ENCODE measurements at places on chromosomes 3 and 15.
A peak's percentile ranks its signal among the peaks of the same experiment; 100 is the strongest.

GRCh38 chr3:126267169-126267975, 87.0 kb upstream of the ALDH1L1 start:
- peak; percentile 23 for DNase-seq

DNA sequence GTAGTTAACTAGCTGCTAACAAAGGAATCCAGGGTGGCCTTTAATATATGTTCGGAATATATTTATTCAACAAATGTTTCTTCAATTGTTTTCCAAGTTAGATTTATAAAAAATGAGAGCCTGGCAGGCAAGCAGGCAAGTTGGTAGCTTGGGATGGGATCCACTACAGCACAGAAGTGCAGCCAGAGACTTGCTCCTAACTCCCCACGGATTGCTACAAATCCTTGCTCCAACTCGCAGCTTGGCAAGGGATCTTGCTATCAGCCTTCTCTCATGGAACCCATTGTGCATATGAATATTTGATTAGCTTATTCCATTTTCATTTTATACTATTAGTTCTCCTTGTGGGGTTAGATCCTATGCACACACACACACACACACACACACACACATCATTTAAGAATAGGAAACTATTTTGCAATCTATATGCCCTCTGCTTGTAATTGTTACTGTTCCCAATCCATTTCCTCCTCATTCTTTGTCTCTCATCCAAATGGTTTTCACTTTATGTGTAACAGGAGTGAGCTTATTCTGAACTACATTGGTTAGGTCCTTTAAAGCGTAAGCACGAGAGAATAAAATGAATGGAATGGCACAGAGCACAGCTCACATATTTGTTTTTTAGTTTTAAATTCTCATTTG, 505.6 kb downstream of the LPP start:
- DNase-seq, result no peak

GRCh38 chr3:81740731-81741130, 20.7 kb downstream of the GBE1 start:
- DNase-seq, result no peak

- no peak for DNase-seq
Observed at GRCh38 chr3:89685731-89686130, 578.3 kb downstream of the EPHA3 start.

GRCh38 chr3:45664578-45664977, 24.6 kb upstream of the SACM1L start:
- no peak for DNase-seq

- no peak for DNase-seq
Observed at GRCh38 chr3:117728226-117728625, 1018.6 kb downstream of the TUSC7 start.

GRCh38 chr15:41183581-41183980, 47.0 kb downstream of the EXD1 start:
- no peak for DNase-seq

DNA sequence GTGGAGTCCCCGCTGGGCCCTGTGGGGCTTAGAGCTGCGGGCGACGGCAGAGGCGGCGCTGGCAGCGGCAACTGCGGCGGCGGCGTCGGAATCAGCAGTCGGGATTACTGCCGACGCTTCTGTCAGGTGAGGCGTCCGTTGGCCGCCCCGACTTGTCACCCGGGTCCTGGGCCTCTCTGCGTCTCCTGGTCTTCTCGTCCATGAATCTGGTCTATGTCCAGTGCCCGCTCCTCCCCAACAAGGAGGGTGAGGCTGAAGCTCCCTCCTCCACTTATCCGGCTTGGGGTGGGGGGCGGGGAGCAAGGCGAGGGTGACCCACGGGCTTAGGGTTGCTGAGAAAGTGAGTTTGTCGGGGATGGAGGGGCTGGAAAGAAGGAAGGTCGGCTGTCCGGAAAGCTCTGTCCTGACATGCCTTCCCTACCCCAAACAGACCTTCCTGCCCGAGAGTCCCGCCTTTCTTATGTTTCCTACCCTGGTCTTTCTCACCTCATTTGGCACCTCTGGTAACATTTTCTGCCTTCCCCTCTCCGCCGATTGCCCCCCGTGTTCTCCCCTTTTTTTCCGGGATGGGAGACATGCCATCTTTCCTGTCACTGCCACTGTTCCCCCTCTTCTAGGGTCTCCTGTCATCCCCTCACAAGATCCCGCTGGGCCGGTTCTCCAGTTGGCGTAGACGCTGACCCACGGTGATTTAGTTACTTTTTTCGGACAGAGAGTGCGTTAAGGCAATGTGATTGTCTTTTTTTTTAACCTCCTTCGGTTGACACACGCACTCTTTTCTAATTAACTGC, 520 bp downstream of the ZNF654 start:
- DNase-seq, result no peak

- no peak for DNase-seq
Observed at GRCh38 chr3:180180795-180181194, 144.1 kb upstream of the PEX5L start.

- DNase-seq, result no peak
Observed at GRCh38 chr3:20173844-20174410, 12.1 kb downstream of the SGO1 start.

GRCh38 chr3:172846706-172847105, 96.2 kb downstream of the ECT2 start:
- DNase-seq, result no peak

DNA sequence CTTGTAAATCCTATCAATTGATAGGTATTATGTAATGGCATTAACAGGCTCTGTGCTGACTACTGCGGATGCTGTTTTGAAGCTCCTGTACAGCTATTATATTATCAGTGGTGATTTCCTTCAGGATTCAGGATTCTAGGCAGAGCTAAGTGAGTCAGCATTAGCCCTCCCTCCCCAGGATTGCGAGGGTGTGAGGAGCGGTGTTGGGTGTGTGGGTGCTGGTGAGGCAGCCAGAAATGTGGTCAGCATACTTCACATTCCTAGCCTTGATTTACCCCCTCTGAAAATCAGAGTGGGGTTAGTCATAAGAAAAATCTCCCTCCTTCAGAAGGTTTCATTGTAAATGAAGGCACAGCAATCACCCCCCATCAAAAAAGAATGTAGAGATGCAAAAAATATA, 72.5 kb downstream of the SNTN start:
- DNase-seq, result no peak

DNA sequence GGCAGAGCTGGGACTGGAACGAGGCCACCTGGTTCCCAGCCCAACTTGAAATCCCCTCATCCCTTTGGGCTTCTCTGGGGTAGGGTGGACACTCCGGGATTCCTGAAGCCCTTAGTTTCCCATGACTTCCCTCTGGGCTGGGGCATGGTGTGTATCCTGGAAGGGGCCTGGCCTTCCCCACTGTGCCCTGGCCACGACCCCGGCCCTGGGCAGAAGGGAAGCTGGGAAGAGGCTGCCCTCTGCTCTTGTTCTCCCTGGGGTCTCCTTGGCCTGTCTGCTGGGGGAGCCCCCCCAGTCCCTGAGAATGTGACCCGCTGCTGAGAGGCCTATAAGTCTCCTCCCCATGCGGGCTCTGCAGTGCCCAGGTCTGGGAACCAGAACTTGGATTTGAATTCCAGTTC, 104.9 kb downstream of the LINGO1 start:
- DNase-seq, result no peak

GRCh38 chr3:164779816-164780215, 298.5 kb downstream of the SI start:
- peak; percentile 74 for DNase-seq

- DNase-seq, result no peak
Observed at GRCh38 chr3:155481591-155481990, 188.1 kb upstream of the STRIT1 start.

DNA sequence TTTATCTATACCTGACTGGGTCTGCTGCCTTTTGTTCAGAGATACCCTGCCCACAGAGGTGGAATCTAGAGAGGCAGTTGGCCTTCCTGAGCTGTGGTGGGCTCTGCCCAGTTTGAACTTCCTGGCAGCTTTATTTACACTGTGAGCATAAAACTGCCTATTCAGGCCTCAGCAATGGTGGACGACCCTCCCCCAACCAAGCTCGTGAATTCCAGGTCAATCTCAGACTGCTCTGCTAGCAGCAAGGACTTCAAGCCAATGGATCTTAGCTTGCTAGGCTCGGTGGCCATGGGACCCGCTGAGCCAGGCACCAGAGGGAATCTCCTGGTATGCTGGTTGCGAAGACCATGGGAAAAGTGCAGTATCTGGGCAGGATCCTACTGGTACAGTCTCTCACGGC, 270.2 kb downstream of the CADM2 start:
- DNase-seq, result no peak

GRCh38 chr15:71443538-71443937, 328.3 kb downstream of the THSD4 start:
- no peak for DNase-seq

Data from NCI-H2029 (cell line).